ENCODE measurements at places on chromosomes 16 and 17. TPM values are rescaled to one million over a fixed set of nuclear protein-coding genes. Genes with fewer than 3 reads are reported as not detected.

COPZ2 gene
- total RNA-seq, result 1.0 TPM

ABCC11 gene
- total RNA-seq, result not detected

NAT9 gene
- total RNA-seq, result 32.3 TPM

DHRS7B gene
- total RNA-seq, result 6.7 TPM

STAT3 gene
- 203 TPM for total RNA-seq

ASPHD1 gene
- not detected for total RNA-seq

TBC1D28 gene
- total RNA-seq, result not detected

NLGN2 gene
- 6.5 TPM for total RNA-seq

PRSS36 gene
- 0.10 TPM for total RNA-seq

PRAC2 gene
- not detected for total RNA-seq

LLGL2 gene
- total RNA-seq, result 39.3 TPM

PTX4 gene
- total RNA-seq, result not detected

NAA38 gene
- 26.8 TPM for total RNA-seq

SSH2 gene
- 72.2 TPM for total RNA-seq

LASP1 gene
- total RNA-seq, result 106 TPM

ARHGAP44 gene
- not detected for total RNA-seq

CCL8 gene
- total RNA-seq, result not detected

EFNB3 gene
- total RNA-seq, result not detected

CDH1 gene
- total RNA-seq, result 0.44 TPM

PRSS8 gene
- not detected for total RNA-seq

NPIPB6 gene
- 5.9 TPM for total RNA-seq

TMC7 gene
- total RNA-seq, result not detected

AANAT gene
- not detected for total RNA-seq

TNFRSF13B gene
- not detected for total RNA-seq

BEAN1 gene
- total RNA-seq, result not detected

IL17C gene
- 0.65 TPM for total RNA-seq

ALOX12 gene
- 1.2 TPM for total RNA-seq

HAP1 gene
- total RNA-seq, result 1.3 TPM

SEPTIN12 gene
- not detected for total RNA-seq

GINS2 gene
- total RNA-seq, result 0.86 TPM

CMTM2 gene
- total RNA-seq, result 0.70 TPM

ZKSCAN2 gene
- total RNA-seq, result 3.8 TPM

ABCA8 gene
- total RNA-seq, result not detected

TEKT1 gene
- 0.37 TPM for total RNA-seq

ZPBP2 gene
- not detected for total RNA-seq

CNTNAP1 gene
- 3.9 TPM for total RNA-seq

CCT6B gene
- 3.5 TPM for total RNA-seq

FNDC8 gene
- total RNA-seq, result not detected

TNFRSF17 gene
- total RNA-seq, result 0.45 TPM

WIPF2 gene
- 26.4 TPM for total RNA-seq

GDPD1 gene
- 2.7 TPM for total RNA-seq

SDR42E1 gene
- total RNA-seq, result 4.9 TPM

HS3ST3B1 gene
- 15.4 TPM for total RNA-seq

TP53TG3 gene
- total RNA-seq, result not detected

GLTPD2 gene
- not detected for total RNA-seq

HBQ1 gene
- not detected for total RNA-seq

IRX5 gene
- total RNA-seq, result 0.15 TPM

NAE1 gene
- total RNA-seq, result 63.0 TPM

MC1R gene
- total RNA-seq, result 13.8 TPM

EPOP gene
- total RNA-seq, result 1.1 TPM

DOC2A gene
- total RNA-seq, result not detected

MYH8 gene
- total RNA-seq, result not detected

TSPOAP1 gene
- 30.5 TPM for total RNA-seq

SCNN1B gene
- total RNA-seq, result not detected

SNF8 gene
- 70.6 TPM for total RNA-seq

ARHGAP27 gene
- total RNA-seq, result 42.0 TPM

KRTAP4-1 gene
- total RNA-seq, result not detected
